HepG2 (cell line): ENCODE measurements at places on chromosomes 1 and 21. TPM values are rescaled to one million over a fixed set of nuclear protein-coding genes. Genes with fewer than 3 reads are reported as not detected.
A peak's percentile ranks its signal among the peaks of the same experiment; 100 is the strongest.

Gene S100A4
- 20.2 and 24.5 TPM in 2 replicates for total RNA-seq

Gene FMO4
- 0.07 and 0.36 TPM in 2 replicates for total RNA-seq

Gene ELF3
- 7.9 and 11.5 TPM in 2 replicates for total RNA-seq

Gene CFHR5
- total RNA-seq, result not detected in 2 replicates

Gene RGL1
- 4.7 and 5.7 TPM in 2 replicates for total RNA-seq

Gene VAV3
- total RNA-seq, result 29.8 and 40.0 TPM in 2 replicates

Gene GJA5
- total RNA-seq, result not detected in 2 replicates

Gene OR2L13
- total RNA-seq, result not detected in 2 replicates

Gene AGO3
- 21.2 and 23.8 TPM in 2 replicates for total RNA-seq

Gene C1orf94
- not detected in 2 replicates for total RNA-seq

- peaks cover 7% of the 10 kb centered on the region for H3K4me1 ChIP-seq
- H3K27me3 ChIP-seq, result no peaks in the 10 kb centered on the region
Measured at GRCh38 chr1:2110191-2110737, 60.1 kb downstream of the PRKCZ start.

DNA sequence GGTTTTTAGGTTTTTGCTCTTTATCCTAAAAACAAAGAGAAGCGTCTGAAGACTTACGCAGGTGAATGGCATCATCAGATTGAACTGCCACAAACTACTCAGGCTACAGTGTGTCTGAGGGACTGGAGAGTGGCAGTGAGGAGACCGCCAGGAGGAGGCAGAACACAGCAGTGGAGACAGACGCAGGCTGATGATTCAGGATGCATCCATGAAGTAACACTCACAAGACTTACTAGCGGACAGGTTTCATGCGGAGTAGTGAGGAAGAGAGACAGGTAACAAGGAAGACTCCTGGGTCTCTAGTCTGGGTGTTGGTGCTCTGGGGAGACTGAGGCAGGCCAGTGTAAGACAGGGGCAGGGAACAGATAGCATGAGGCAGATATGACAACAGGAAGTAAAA is 5.7 kb downstream of the HSF2BP start:
- H3K36me3 ChIP-seq, result no peaks in the 10 kb centered on the region
- H3K4me1 ChIP-seq, result peaks cover under 1% of the 10 kb centered on the region; the same call in 1 of the 2 replicates
- H3K27ac ChIP-seq, result no peak overlapping the region

GRCh38 chr1:206979379-206980043 is 9.3 kb upstream of the FCAMR start:
- no peak overlapping the region for H3K27ac ChIP-seq
- peak; percentile 40 for DNase-seq
- H3K27me3 ChIP-seq, result peaks cover 16% of the 10 kb centered on the region; the same call in 2 of the 3 replicates
- no peak overlapping the region for H3K4me3 ChIP-seq
- H3K36me3 ChIP-seq, result no peaks in the 10 kb centered on the region

- H3K27me3 ChIP-seq, result no peaks in the 10 kb centered on the region
- no peak for DNase-seq
- H3K4me3 ChIP-seq, result no peak overlapping the region
Measured at GRCh38 chr1:8992936-8993687, 33.1 kb downstream of the SLC2A7 start.

- H3K27me3 ChIP-seq, result no peaks in the 10 kb centered on the region
- H3K4me1 ChIP-seq, result peaks cover 37% of the 10 kb centered on the region
- DNase-seq, result no peak
- H3K27ac ChIP-seq, result no peak overlapping the region
Measured at GRCh38 chr1:94862718-94863117, 42.6 kb downstream of the SLC44A3 start.

DNA sequence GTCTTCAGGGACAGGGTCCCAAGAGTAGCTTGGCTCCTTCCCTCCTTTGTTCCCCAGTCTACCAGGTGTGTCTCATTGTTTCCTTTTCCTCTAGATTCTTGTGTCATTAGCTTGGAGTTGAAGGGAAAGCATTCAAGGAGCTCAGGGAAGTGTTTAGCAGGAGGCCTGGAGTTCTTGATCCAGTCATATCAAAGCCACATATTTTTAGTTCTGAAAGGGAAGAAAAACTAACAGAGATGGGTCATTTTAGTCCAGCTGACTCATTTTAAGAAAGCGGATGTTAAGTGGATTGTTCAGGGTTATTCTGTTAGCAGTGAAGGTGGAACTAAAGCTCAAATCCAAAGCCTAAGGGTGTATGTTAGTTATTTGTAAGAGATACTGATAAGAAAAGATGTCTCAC is 721 bp downstream of the C1orf54 start:
- H3K27ac ChIP-seq, result no peak overlapping the region
- no peak for DNase-seq
- H3K4me3 ChIP-seq, result no peak overlapping the region

- H3K36me3 ChIP-seq, result no peaks in the 10 kb centered on the region
- H3K27me3 ChIP-seq, result no peaks in the 10 kb centered on the region
- no peak overlapping the region for H3K27ac ChIP-seq
- no peak overlapping the region for H3K4me3 ChIP-seq
- no peaks in the 10 kb centered on the region for H3K4me1 ChIP-seq
Measured at GRCh38 chr1:97196825-97197516, 475.4 kb downstream of the PTBP2 start.

GRCh38 chr21:27649323-27649722 is 682.4 kb upstream of the ADAMTS5 start:
- no peak for DNase-seq
- H3K4me3 ChIP-seq, result no peak overlapping the region
- H3K4me1 ChIP-seq, result no peaks in the 10 kb centered on the region
- no peaks in the 10 kb centered on the region for H3K36me3 ChIP-seq

DNA sequence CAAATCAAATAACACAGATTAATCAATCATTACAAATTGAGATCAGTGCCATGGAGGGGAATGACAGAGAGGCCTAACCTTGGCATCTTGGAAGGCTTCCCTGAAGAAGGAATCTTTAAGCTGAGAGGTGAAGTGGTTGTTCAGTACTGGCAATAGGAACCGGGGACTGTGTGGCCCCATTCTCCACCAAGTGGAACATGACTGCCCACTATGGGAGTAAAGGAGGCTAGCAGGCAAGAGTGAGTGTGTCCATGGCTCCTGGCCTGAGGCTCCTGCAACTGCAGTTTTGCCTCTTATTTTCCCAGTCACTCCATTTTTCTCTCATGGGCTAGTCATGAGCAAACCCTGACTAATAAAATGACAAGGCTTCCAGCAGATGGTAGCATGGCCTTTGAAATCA is 112.2 kb upstream of the GJB5 start:
- peaks cover 11% of the 10 kb centered on the region; the same call in 1 of the 3 replicates for H3K27me3 ChIP-seq
- no peak overlapping the region for H3K4me3 ChIP-seq
- H3K27ac ChIP-seq, result no peak overlapping the region
- no peak for DNase-seq
- no peaks in the 10 kb centered on the region for H3K36me3 ChIP-seq

- H3K4me3 ChIP-seq, result no peak overlapping the region
- no peaks in the 10 kb centered on the region for H3K36me3 ChIP-seq
- H3K27me3 ChIP-seq, result no peaks in the 10 kb centered on the region; the same call in 1 of the 2 replicates
Measured at GRCh38 chr1:228513236-228513900, 26.2 kb downstream of the RNF187 start.

DNA sequence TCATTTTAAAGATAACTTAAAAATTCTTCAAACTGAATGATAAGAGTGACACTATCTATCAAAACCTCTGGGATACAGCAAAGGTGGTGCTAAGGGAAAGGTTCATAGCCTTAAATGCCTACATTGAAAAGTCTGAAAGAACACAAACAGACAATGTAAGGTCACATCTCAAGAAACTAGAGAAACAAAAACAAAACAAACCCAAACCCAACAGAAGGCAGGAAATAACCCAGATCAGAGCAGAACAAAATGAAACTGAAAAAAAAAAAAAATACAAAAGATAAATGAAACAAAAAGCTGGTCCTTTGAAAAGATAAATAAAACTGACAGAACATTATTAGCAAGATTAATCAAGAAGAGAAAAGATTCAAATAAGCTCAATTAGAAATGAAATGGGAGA is 6.8 kb downstream of the ODF2L start:
- no peak overlapping the region for H3K4me3 ChIP-seq
- no peaks in the 10 kb centered on the region for H3K27me3 ChIP-seq
- no peak overlapping the region for H3K27ac ChIP-seq
- H3K4me1 ChIP-seq, result no peaks in the 10 kb centered on the region
- DNase-seq, result no peak
- no peaks in the 10 kb centered on the region for H3K36me3 ChIP-seq

DNA sequence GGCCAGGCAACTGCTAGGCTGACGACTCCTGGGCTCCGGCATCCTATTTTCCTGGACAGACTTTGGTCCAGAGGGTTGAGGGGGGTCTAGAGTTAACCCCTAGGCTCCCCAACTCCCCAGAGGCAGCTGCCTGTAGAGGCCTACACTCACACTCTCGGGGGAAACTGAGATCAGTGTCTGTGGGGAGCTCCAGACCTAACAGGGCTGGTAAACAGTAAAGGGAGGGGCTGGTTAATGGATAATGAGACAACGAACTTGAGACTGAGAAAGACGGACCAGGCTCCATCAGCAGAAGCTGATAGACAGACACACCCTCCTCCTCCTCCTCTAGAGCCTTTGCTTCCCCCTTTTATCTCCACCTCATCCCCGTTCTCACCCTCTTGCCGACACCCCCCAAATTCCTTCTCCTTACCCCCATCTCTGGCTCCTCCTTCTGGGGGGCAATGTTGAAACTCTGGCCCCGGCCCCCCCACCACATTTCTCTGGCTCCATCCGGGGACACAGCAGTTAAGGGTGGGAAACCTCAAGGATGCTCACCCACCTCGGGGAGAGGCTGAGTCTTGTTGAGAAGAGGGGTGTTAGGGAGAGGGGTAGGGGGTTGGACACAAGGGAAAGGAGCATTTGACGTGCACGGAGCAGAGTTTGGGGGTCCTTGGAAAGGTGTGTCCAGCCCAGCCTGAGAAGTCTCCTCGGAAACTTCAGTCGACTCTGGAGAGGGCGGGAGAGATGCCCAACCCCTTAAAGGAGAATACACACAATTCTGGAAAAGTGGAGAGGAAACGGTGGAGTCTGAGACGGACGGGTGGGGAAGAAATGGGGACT is at the start of gene MTMR11:
Gene MTMR11, minus strand, starts transcription at position 710 of the 822 bp plus-strand sequence. Its CDS starts 232 bp downstream, at position 478.
- peak within 1 kb of the TSS; percentile 49 for H3K4me3 ChIP-seq
- H3K27me3 ChIP-seq, result no peaks in the 10 kb centered on the region
- H3K36me3 ChIP-seq, result no peaks in the 10 kb centered on the region
- no peak within 1 kb of the TSS for H3K27ac ChIP-seq

DNA sequence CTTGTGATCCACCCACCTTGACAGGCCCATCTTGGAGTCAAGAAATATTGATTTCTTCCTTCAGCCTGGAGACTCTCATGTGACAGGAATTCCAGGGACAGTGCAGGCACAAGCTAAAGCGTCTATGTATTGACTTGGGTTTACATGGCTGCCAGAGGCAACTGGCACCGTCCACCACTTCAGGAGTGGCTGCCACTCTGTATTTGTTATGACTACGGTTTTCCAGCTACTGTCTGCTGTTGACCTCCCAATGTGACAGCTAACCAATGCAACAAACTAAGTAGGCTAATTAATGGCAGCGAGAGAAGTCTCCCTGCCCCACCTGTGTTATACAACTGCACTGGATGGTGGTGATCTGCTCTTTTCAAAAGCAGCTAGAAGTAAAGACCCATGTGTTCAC is 56.9 kb downstream of the CD58 start:
- H3K27ac ChIP-seq, result no peak overlapping the region
- H3K4me1 ChIP-seq, result peaks cover 19% of the 10 kb centered on the region
- DNase-seq, result no peak
- peaks cover 7% of the 10 kb centered on the region for H3K36me3 ChIP-seq

GRCh38 chr1:214856843-214857242 is 225.7 kb upstream of the KCNK2 start:
- H3K27me3 ChIP-seq, result no peaks in the 10 kb centered on the region
- H3K27ac ChIP-seq, result no peak overlapping the region
- no peaks in the 10 kb centered on the region for H3K4me1 ChIP-seq
- DNase-seq, result no peak
- no peak overlapping the region for H3K4me3 ChIP-seq

- no peaks in the 10 kb centered on the region for H3K36me3 ChIP-seq
- no peaks in the 10 kb centered on the region; the same call in 1 of the 2 replicates for H3K27me3 ChIP-seq
- peaks cover 22% of the 10 kb centered on the region for H3K4me1 ChIP-seq
- H3K27ac ChIP-seq, result no peak overlapping the region
Measured at GRCh38 chr1:172746091-172746949, 87.4 kb downstream of the FASLG start.

DNA sequence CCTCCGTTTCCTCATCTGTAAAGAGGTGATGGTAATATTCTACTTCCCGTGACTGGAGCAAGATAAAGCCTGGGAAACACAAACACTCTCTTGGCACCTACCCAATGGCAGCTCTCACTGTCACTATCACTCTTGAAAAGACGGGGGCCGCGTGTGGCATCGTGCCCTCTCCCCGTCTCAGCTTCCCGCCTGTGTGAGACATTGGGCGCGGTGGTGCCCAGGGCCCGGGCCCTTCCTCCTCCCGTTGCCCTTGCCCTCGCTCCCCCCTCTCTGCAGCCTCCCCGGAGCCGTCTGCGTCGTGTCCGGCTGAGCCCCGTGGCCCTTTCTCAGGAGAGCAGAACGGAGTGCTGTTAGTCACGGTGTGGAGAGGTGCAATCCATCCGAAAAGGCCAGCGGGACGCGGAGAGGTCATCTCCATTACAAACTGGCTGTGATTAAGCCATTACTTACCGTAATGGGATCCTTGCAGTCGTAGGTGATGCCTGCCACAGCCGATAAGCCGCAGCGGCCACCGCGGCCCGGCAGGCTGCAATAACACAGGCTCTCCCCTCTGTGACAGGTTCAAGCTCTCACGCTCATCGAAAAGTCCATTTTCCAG is 156.4 kb upstream of the ZC3H12A start:
- H3K27me3 ChIP-seq, result peaks cover 7% of the 10 kb centered on the region; the same call in 1 of the 2 replicates
- DNase-seq, result no peak
- H3K4me3 ChIP-seq, result no peak overlapping the region
- no peak overlapping the region for H3K27ac ChIP-seq

DNA sequence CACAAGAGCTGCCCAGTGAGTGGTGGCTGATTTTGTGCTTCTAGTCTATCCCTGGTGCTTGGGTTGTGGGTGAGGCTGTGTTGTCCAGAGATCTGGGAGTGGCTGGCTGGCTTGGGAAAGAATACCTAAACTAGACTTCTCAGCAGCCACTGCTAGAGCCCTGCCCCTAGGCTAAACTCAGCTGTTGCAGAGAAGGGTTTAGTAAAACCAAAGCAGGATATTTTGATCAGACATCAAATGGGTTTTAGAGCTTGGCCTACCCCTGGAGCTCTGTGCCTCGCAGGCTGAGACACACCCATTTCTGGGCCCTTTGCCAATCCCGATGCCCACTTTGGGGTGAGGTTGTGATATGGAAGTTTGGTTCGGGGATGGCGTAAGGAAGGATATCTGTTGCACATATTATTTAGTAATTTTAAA is 88.5 kb downstream of the UCK2 start:
- no peaks in the 10 kb centered on the region for H3K36me3 ChIP-seq
- H3K4me3 ChIP-seq, result no peak overlapping the region
- no peak for DNase-seq
- peaks cover 48% of the 10 kb centered on the region for H3K4me1 ChIP-seq
